ENCODE measurements at places on chromosomes 4 and X.

DNA sequence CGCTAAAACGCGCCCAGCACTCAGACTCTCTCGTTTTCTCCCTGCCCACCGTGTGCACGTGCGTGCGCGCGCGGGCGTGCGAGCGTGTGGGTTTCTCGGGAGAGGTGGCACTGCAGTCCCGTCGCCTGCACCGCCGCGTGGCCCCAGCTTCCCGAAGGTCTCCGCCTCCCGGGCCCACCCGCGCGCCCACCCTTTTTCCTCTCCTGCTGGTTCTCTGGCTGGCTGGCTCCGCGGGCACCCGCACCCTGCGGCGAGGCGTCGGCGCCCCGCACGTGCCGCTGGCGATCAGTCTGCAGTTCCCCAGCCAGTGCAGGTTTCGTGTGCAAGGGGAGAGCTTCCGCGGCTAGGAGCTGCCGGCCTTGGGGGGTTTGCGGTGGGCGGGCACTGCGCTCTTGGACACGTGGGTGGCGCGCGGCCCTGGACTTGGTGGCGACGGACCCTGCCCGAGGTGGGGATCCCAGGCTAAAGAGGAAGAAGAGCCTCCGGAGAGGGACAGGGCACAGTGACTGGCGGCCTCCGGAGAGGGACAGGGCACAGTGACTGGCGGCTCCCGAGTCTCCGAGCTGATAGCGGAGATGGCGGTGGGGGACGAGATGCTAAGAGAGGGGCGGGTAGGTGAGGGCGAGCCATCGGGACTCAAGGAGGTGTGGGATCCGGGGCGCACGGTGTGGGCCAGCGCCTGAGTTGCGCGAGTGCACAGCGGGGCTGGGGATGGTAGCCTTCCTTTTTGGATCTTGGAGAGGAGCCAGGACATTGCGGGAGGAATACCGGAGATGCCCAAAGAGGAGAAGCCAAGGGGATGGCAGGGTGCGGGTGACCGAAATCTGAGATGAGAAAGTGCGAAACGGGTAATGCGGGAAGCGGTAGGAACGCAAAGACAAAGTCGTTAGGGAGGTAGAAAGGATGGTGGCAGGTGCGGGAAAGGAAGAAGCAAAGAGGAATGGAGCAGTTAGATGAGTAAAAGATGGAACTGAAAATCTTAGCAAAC lies at the start of gene FAM184B:
Gene FAM184B (minus strand): TSS at position 322 of the 988 bp plus-strand sequence. CDS start 322 bp downstream, outside the sequence.
- DNase-seq = no peak

DNA sequence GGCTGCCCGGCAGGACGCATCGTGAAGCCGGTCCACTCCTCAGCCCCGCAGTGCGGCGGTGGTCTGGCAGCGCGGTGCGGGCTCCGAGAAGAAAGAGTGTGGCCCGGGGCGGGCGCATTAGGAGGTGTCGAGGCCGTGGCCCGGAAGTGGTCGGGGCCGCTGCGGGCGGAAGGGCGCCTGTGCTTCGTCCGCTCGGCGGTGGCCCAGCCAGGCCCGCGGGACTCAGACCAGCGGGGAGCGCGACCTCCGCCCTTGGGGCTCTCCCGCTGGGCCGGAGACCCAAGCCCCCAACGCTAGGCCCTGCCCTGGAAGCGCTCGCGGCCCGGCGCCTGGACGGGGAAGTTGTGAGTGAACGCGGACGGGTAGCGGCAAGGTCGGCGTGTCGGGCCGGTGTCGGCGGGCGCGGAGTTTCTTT lies 60.0 kb downstream of the HS3ST1 start:
- no peak for DNase-seq

GRCh38 chr4:87073199-87074120 lies 138.6 kb downstream of the AFF1 start:
- no peak for DNase-seq

- DNase-seq = no peak
Measured at GRCh38 chr4:6319530-6320150, 50.0 kb downstream of the WFS1 start.

GRCh38 chr4:13611283-13611842 lies 16.2 kb downstream of the BOD1L1 start:
- no peak for DNase-seq

GRCh38 chrX:114073926-114074325 lies 510.0 kb upstream of the HTR2C start:
- DNase-seq = no peak

DNA sequence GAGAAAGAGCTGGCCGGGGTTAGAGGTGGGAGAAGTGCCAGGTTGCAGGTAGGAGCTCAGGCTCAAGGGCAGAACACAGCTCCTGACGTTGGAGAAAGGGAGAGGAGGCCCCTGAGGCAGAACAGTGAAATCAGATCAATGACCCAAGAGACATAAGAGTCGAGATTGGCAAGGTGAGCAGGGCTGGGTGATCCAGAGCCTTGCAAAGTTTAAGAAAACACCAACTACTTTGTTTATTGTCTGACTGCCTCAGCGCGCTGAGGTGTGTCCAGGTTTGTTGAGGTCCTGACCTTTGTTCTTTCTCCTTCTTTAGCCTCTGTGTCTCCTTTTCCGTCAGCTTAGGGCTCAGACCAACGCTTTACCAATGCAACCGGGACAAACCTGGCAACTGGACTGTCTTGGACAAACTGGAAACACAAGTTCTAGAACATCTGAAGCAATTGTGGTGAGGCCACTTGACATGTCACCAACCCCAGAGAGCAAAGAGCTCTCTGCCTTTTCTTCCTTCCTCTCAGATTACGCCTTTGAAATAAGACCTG lies 28.3 kb downstream of the CHRNA9 start:
- DNase-seq = no peak

DNA sequence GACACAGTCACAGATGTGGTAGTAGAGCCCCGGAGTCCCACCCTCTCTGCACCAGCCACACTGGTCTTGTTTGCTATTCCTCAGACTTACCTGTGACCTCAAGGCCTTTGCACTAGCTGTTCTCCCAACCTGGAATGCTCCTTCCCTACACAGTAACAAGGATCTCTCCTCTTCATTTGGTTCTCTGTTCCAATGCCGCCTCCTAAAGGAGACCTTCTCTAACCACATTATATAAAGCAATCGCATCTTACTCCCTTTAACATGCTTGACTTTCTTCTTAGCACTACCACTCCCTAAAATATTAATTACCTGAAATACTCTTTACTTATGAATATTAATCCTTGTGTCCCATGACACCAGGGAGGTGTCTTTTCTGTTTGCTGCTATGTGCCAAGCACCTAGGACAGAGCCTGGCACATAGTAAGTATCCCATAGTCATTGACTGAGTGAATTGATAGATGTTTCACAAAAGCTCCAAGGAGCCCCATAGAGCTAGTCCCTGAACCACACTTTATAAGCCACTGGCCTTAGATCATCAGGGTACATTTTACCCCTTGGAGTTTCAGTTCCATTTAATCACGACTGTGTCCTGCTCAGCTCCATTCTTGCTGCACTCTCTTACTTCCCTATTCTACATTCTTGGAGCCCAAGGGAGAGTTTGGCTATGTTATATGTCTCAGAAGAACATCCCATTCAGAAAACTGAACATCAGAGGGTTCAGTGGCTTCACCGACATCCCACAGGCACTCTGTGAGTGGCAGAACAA lies 312.7 kb downstream of the RAB28 start:
- no peak for DNase-seq

DNA sequence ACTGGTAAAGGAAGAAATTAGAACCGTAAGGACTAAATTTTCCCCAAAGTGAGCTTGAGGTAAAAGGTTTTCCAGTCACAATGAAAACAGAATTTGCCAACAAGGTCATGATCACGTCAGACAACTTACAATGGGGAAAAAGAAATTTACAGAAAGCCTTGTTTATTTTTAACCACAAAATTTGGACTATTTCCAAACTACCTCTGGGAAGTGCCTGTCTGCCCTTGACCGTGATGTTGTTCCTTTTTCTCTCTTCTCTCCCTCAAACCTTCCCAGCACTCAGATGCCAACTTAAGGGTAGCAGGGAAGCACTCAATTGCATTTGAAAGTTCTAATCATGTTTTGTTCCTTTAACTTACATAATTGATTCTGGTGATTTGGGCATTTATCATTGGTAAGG lies 32.5 kb downstream of the MEPE start:
- no peak for DNase-seq

GRCh38 chr4:153623491-153623890 lies 60.6 kb upstream of the TLR2 start:
- no peak for DNase-seq

DNA sequence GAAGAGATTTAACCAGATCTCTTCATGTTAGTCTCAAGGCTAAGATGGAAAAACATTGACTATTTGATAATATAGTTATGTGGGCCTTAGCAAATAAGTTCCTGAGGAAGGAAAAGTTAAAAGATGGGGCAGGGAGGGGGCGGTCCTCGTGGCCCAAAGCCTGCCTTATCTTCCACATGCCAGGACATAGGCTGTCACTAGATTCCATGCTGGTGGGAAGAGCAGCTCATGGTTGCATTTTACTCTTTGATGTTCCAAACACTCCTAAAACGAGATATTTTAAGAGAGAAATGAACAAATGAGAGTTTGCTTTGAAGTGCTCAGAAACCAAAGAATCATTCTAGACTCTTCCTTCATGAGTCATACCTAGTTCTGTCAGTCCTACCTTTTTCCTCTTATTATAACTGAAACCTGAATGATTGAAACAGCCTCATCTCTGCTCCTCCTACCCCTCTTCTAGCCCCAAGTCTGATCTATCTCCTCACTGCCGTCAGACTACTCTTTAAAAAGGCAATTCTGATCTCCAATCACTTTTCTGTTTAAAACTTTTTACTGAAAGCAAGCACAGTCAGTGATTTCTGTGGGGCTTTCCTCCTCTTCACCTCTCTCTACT lies 25.1 kb downstream of the RAB9B start:
- DNase-seq = no peak

All from cerebellar nuclear complex (tissue), 1 donor.